Common myeloid progenitor, CD34-positive (primary cell): ENCODE measurements at places on chromosomes 16 and 17.

GRCh38 chr17:81815646-81815986 lies 11.7 kb downstream of the GCGR start:
- DNase-seq: no peak

GRCh38 chr17:27475070-27475673 lies 18.9 kb downstream of the KSR1 start:
- DNase-seq: no peak

DNA sequence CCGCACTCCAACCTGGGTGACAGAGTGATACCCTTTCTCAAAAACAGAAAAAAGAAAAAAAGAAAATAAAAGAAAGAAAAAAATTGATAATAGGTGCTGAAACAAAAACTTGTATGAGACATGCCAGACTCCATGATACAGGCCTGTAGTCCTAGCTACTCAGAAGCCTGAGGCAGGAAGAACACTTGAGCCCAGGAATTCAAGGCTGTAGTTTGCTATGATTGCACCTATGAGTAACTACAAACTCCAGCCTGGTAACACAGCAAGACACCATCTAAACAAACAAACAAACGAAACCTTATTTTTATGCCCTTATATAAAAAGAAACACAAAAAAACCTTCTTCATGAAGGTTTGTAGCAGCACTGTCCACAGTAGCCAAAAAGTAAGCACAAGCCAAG lies 5.0 kb upstream of the CMTM4 start:
- DNase-seq: no peak

DNA sequence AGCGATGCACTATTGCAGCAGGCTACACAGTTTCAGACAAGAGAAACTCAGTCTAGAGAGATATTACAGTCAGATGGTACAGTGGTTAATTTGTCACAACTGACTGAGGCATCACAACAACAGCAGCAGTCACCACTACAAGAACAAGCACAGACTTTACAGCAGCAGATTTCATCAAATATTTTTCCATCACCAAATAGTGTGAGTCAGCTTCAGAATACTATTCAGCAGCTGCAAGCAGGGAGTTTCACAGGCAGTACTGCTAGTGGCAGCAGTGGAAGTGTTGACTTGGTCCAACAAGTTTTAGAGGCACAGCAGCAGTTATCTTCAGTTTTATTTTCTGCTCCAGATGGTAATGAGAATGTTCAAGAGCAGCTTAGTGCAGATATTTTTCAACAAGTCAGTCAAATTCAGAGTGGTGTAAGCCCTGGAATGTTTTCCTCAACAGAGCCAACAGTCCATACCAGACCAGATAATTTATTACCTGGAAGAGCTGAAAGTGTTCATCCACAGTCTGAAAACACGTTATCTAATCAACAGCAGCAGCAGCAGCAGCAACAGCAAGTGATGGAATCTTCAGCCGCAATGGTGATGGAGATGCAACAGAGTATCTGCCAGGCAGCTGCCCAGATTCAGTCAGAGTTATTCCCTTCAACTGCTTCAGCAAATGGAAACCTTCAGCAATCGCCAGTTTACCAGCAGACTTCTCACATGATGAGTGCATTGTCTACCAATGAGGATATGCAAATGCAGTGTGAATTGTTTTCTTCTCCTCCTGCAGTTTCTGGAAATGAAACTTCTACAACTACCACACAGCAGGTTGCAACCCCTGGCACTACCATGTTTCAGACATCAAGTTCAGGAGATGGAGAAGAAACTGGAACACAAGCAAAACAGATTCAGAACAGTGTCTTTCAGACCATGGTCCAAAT lies 34.1 kb downstream of the NQO1 start:
- DNase-seq: no peak

GRCh38 chr16:78485917-78486257 lies 386.4 kb downstream of the WWOX start:
- no peak for DNase-seq

GRCh38 chr17:78853926-78854394 lies 13.3 kb upstream of the USP36 start:
- DNase-seq: no peak

DNA sequence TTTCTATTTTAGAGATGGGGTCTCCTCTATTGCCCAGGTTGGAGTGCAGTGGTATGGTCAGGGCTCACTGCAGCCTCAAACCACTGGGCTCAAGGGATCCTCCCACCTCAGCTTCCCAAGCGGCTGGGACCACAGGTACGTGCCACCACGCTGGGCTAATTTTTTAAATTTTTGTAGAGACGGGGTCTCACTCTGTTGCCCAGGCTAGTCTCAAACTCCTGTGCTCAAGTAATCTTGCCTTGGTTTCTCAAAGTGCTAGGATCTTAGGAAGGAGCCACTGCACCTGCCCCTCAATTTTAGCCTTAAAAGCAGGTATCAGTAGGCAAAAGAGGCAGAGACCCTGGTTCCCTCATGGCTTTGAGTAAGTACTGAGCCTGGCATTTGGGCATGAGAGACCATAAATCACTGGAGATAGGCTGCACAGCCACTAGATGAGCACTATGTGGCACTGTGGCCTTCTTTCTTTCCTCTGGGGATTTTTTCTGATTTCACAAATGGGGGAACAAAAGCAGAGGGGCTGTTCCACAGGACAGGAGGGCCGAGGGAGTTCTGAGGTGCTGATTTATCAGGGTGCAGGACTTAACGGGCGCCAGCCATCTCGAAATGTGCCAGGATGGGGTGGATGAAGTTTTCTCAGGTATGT lies 82.2 kb downstream of the PLXDC1 start:
- DNase-seq: peak; percentile 43

DNA sequence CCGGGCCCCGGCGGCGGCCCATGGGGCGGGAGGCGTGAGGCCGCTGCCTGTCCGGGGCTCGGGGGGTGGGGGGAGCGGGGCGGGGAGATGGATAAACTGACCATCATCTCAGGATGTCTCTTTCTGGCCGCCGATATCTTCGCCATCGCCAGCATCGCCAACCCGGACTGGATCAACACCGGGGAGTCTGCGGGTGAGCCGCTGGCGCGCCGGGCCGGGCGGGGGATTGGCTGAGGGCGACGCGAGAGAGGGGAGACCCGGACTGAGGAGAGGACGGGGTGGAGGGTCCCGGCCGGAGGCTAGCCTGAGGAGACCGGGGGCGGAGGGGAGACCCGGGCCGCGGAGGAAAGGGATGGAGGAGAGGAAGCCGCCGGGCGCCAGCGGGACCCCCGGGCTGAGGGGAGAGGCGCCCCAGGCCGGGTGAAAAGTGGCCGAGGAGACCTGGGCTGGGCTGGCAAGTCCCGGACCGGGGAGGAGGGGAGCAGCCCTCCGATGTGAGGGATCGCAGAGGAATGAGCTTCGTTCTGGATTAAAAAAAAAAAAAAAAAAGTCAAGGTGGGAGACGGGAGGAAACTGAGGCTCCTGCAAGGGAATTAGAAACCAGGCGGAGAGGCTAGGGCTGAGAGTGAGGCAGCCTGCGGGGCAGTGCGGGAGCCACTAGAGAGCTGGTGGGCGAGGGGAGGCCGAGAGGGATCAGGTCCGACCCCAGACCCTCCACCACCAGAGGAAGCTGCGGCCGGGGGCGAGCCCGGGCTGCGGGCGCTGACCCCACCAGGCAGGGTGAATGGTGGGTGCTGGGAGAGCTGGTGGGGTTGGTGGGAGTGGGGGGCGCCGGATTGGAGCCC lies 526 bp downstream of the MOSMO start:
- DNase-seq: peak; percentile 24

- peak; percentile 66 for DNase-seq
These were observed 1.0 kb downstream of the NOG start for GRCh38 chr17:56594320-56595107.

GRCh38 chr16:22210285-22210684 lies 4.2 kb downstream of the EEF2K start:
- DNase-seq: no peak

DNA sequence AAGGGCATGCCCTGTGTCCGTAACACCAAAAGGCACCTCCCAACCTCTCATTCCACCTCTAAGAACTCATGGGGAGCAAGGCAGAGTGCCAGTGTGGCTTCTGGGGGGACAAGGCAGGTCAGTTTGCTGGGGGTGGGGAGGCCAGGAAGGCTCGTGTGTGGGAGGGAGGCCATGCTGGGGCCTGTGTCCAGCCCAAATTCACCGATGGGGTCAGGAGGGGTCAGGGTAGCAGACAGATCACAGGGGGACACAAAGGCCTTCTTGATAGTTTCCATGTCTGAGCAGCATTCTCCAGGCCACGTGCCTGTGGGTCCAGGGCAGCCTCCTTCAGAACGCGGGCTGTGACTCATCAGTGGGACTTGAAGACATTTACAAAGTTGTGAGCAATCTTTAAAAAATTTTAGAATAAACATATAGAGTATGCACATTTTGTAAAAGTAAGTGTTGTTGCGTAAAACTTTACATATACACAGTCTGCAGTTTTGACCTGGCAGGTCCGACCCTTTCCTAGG lies 20.9 kb downstream of the SPACA3 start:
- no peak for DNase-seq

DNA sequence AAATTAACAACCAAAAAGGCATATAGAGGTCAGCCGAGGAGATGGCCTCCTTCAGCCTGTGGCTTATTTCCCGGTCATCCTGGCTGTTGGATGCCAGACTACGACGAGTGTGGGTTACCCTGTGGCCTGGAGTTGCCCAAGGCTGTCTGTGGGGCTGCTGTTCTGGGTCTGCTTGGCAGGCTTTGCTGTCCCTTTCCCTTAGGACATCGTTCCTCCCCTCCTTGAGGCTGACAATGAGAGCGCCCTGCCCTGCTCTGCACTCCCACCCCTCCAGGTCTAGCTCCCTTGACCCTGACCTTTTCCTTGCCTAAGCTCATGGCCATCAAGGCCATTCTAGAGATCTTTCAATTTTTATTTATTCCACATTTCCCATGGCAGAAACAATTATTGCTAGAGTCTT lies 1.9 kb upstream of the CBFB start:
- DNase-seq: no peak

DNA sequence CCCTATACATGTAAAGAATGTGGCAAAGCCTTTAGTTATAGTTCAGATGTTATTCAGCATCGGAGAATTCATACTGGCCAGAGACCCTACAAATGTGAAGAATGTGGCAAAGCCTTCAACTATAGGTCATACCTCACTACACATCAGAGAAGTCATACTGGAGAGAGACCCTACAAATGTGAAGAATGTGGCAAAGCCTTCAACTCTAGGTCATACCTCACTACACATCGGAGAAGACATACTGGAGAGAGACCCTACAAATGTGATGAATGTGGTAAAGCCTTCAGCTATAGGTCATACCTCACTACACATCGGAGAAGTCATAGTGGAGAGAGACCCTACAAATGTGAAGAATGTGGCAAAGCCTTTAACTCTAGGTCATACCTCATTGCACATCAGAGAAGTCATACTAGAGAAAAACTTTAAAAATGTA lies 42.5 kb downstream of the ZNF267 start:
- no peak for DNase-seq

DNA sequence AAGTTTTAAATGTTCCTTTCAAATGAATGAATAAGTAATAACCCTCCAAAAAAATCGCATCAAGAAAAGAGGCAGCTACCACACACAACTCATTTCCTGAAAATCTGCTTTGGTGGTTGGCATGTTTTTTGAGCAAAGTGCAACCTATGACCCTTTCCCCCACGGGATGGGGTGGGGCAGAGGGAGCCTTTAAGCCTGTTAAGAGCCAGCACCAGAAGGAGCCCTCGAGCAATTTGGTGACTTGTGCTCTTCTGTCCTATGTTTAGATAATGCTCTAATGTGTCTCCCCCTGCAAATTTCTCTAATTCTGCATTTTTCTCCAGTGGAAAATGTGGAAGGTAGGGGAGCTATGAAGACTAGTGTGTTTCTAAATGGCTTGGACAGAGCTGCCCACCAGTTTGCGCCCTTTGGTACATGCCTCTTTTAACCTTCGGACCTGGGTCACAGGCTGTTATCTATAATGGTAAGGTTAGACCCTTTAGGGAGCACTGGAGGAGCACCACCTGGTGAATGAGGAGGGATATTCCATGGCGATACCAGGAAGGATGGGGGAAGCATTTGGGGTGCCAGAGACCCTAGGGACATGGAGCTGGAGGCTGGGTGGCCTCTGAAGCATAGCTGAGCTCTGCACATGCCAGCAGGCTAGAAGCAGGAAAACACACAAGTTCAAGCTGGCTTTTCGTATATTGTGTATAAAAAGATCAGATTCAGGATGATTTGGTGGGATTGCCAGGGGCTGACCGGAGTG lies 1.6 kb downstream of the PYCARD start:
- peak; percentile 86 for DNase-seq

- no peak for DNase-seq
These were observed 72.3 kb downstream of the CDK5R1 start for GRCh38 chr17:32558997-32559650.

DNA sequence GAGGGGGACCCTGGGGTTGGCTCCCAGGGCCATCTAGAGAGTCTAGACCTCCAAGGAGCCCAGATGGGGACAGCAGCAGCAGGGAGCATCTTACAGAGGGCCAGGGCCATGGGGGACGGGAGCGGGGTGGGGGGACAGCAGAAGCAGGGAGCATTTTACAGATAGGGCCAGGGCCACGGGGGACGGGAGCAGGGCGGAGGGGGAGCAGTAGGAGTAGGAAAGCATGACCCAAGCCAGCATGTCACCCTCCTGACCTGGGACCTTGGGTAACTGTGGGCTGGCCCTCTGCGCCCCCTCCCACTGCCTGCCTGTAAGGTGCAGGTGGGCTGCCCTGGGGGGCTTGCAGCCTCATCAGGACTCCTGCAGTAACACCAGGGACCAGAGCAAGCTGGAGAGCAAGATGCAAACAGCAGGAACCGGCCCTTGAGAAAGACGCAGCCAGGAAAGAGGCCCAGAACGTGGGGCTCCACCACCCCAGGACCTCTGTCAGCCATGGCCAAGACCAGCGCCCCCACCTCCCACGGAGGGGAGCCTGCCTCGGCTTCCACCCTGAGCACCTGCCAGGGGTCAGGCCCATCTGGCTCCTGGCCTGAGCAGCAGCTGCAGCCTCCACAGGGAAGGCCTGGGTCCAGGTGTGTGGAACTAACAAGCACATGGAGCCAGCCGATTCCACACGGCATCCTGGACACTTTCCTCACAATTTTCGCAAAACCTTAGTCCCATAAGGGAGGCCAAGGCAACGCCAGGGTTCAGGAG lies 2.4 kb downstream of the ZNF598 start:
- DNase-seq: no peak

GRCh38 chr17:69796078-69796477 lies 278.9 kb upstream of the KCNJ16 start:
- no peak for DNase-seq

GRCh38 chr16:70481929-70482536 lies 27.6 kb downstream of the FCSK start:
- DNase-seq: no peak

DNA sequence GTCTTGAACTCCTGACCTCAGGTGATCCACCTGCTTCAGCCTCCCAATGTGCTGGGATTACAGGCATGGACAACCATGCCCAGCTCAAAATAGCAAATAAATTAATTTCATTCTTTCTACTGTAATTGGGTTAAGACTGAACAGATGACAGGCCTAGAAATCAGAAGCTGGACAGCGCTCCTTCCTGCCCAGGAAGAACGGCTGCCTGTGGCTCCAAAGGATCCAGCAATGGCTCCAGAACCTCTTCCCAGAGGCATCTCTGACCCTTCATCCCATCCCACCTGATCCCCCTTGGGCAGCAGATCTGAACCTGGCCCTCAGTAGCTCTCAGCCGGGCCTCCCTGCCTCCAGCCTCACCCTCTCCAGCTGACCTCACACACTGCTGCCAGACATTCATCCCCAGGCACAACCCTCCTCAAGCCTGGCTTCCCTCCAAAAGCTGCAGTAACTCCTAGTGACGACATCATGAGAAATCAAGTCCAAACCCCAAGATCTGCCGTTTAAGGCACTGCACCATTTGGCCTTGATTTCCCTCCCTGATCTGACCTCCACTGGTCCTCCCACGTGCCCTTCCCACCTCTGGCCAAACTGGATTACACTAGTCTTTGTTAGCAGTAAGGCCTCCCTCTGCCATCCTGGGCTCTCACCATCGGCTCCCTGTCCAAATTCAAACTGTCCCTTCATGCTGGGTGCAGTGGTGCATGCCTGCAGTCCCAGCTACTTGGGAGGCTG lies 3.1 kb upstream of the MIF4GD start:
- DNase-seq: no peak
